ENCODE measurements at places on chromosomes 6 and 20.
A peak's percentile ranks its signal among the peaks of the same experiment; 100 is the strongest.

DNA sequence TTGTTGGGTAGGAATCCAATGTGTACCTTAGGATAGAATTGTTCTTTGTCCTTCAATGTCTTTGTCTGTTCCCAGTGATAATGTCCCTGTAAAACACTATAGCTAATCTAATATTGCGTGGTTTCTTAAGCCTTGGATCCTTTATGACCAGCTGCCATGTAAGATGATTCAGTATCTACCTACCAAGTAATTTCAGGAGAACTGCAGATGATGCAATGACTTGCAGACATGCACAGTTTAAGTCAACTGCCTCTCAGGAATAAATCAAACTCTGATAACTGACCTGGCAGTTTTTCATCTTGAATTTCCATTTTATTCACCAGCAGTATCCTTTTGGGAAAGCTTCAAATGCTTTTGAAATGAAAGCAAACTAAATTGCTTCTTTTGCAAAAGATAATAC, 157.8 kb downstream of the TPBG start:
- no peak for DNase-seq

DNA sequence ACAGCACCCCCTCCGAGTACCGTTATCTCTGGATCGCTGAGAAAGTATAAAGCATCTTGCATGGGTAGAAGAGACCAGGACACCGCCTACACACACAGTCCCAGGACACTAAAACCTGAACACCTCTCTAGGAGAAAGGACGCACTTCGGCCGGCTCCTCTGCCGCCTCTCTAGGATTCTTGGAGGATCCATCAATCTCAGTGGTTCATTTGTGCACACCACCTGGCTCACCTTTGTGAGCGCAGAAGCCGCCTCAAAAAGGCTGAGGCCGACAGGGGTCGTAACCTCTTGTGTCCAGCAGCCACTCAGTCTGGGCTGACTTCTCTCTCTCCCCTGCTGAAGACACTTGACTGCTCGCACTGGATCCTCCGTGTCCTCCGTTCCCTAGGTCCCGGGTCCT, 13.5 kb downstream of the ZSCAN23 start:
- no peak for DNase-seq

- DNase-seq = no peak
These were observed 3.6 kb upstream of the PHIP start for GRCh38 chr6:79081663-79082062.

GRCh38 chr6:56914798-56915658, 39.9 kb upstream of the BEND6 start:
- DNase-seq = no peak

DNA sequence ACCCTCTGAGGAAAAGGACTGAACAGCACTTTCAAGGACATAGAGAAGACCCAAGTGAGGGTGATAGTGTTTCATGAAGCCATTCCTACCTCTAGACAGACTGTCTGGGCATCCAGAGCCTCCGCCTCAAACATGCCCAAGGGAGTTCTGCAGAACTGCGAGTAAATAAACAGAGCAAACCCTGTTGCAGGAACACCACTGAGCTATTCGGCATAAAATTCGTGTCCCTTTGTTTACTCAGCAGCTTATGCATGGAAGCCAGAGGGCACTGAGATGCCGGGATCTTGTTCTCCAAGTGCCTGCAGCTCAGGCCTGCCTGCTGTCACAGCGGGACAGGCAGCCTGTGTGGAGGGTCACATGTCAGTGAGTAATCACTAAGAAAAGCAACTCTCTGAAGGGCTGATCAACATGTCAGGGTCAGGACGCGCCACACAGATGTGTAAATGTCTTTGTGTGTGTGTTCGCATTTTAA, 164.9 kb upstream of the HEY2 start:
- peak; percentile 81 for DNase-seq

- DNase-seq = no peak
These were observed 348.0 kb upstream of the JARID2 start for GRCh38 chr6:14897831-14898230.

- DNase-seq = no peak
These were observed 60.8 kb downstream of the CD24 start for GRCh38 chr6:106913676-106914280.

GRCh38 chr20:6061544-6061943, 7.7 kb upstream of the LRRN4 start:
- DNase-seq = no peak

- no peak for DNase-seq
These were observed 120.4 kb downstream of the OGFRL1 start for GRCh38 chr6:71408787-71409723.

GRCh38 chr6:144284783-144285547, at the start of gene UTRN:
TSS of gene UTRN (plus strand) at chr6:144285335. CDS start at chr6:144291829, 6,494 bp downstream.
- DNase-seq = peak; percentile 87

DNA sequence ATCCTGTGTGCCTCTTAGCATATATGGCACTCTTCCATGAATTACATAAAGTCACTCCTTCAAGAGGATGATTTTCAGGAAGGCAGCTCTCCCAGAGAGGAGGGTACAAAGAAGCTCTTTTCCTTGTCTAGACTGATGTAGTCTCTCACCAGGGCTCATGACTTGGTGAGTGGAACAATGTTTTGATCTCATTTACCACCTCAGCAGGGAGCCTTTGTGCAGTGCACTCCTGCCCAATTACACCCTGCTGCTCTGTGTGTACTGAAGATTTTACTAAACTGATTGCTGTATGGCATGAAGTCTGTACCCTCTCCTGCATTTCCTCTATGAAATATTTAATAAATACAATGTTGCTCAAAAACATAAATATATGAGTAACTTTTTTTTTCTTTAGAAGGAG, 598.3 kb upstream of the HS3ST5 start:
- DNase-seq = no peak
